ENCODE measurements at places on chromosomes 12 and 14.

DNA sequence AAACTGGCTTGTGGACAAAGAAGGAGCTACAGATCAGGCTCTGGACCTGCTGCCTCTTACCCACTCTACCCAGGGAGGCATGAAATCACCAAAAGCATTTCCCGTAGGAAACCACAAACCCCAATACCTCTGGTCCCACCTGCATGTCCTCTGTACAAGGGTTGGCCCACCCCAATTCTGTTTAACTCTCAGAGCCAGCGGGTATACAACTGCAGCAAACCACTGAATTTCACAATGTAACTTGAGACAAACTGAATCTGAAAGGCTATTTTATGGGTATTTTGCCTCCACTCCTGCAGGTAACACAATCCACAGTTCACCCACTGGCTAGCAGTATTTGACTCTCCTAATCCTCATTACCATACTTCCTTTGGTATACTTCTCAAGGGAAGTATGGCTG, 16.5 kb downstream of the SIX1 start:
- DNase-seq = no peak

DNA sequence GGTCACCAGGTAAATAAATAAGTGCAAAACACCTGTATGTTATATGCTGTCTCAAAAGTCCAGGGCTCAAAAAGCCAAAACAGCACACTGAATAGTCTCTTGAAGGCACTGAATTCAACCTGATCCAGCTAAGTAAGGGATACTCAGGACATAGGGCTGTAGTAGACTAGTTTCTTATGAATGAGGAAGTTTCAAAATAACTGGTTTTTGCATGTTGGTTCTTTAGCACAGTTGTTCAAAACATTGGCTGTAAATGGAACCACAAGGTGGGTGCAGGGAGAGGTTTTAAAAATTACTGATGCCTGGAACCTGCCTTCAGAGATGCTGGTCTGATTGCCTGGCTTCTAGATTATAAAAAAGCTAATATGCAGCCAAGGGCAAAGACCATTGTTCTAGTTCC, 34.1 kb downstream of the NDUFA12 start:
- DNase-seq = no peak

DNA sequence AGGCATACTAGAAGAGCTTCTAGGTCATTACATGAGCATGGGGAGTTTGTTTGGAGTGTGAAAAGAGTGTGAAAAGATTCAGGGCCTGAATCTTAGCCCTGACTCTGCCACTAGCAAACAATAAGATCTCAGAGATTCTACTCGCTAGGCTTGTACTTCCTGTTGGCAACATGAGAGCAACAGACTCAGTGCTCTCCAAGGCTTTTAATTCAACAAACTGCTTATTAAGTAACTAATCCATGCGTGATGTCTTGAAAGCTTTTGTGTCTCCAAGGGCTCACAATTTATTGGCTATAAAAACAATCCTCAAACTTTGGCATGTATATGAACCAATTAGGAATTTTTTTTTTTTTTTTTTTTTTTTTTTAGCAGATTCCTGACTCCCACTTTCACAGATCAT, 105.1 kb downstream of the STXBP6 start:
- no peak for DNase-seq

GRCh38 chr12:70736351-70737133, 99.3 kb upstream of the PTPRB start:
- DNase-seq = no peak

DNA sequence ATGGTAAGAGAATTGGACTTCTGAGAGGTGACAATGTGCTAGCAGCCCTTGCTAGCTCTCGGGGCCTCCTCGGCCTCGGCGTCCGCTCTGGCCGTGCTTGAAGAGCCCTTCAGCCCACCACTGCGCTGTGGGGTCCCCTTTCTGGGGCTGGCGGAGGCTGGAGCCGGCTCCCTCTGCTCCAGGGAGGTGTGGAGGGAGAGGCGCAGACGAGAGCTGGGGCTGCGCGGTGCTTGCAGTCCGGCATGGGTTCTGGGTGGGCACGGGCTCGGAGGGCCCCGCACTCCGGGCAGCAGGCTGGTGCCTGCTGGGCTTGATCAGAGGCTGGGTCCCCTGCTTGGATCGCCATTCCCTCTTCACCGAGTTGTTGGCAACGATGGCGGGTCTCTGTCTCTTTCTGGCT, 226.4 kb upstream of the AMIGO2 start:
- DNase-seq = no peak

GRCh38 chr12:61369241-61369910, 890.8 kb upstream of the USP15 start:
- DNase-seq = no peak

DNA sequence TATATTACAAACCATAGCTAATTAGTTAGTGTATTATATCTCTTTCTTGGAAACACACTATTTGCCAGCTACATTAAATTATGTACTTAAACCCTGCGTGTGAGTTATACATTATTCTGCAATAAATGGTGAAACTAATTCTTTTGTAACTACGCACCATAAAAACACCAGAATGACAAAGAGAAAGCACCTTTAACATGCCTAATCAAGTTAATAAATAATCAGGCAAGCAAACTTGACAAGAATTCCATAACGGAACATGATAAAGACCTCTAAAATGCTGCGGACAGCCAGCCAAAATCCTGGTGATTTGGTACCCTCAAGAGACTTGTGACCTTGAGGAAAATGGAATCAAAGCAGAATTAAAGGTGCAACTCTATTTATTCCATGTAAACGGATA, 375.3 kb upstream of the KITLG start:
- DNase-seq = no peak

DNA sequence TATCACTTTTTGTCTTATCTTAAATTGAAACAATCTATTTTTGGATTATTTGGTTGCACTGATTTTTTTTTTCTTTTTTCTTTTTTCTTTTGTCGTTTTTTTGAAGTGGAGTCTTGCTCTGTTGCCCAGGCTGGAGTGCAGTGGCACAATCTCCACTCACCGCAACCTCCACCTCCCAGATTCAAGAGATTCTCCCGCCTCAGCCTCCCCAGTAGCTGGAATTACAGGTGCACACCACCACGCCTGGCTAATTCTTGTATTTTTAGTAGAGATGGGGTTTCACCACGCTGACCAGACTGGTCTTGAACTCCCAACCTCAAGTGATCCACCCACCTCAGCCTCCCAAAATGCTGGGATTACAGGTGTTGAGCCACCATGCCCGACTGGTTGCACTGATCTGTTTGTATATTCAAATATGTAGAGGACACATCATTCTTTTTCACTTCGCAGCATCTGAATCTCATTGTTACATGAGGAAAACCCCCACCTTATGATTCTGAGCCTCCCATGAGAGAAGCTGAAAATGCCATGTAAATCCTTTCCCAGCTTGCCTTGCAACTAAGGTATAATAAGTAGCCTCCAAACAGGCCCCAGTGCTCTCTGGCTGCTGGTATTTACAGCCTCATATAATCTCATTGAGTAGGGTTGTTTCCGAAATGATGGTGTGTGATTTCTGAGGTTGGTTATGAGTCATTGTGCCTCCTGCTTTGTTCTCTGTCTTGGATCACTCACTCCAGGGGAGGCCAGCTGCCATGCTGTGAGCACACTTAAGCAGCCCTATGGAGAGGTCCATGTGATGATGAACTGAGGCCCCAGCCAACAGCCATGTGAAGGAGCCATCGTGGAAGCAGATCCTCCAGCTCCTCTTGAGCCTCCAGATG, 5.2 kb upstream of the HSP90B1 start:
- DNase-seq = no peak

DNA sequence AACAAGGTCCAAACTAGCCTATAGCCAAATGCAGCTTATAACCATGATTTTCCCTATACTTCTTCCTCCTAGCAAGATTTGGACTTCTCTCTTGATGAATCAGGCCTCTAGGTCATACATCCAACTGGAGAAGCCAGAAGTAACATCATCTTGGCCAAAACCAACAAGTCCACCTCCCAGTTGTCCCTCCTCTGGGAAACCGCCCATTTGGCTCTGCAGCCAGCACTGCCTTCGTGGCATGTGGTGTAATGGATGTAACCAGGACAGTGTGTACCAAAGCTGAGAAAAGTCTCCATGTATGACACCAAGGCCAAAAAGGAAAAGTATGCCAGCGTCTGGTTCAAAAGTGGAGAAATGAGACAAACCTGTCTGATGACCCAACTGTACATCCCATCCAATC, 59.3 kb upstream of the VASH1 start:
- DNase-seq = no peak

- DNase-seq = no peak
These were observed 463 bp downstream of the NACA start for GRCh38 chr12:56724701-56724971.

DNA sequence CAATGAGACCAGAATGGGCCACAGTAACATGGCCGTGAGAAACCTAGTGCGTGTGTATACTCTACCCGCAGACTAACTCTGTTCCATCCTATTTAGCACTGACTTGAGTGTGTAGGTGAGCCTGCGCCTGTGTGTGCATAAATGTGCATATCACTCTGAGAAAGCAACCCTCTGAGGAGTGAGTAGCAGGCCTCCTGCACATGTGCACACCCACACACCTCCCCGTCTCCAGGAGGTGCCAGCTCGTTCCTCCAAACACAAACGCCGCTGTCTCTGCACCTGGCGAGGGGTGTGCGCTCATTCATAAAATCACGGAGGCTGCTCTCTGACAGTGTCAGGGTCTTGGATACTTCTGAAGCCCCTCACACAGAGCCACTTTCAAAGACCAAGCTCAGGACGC, 138.9 kb downstream of the GCH1 start:
- no peak for DNase-seq

DNA sequence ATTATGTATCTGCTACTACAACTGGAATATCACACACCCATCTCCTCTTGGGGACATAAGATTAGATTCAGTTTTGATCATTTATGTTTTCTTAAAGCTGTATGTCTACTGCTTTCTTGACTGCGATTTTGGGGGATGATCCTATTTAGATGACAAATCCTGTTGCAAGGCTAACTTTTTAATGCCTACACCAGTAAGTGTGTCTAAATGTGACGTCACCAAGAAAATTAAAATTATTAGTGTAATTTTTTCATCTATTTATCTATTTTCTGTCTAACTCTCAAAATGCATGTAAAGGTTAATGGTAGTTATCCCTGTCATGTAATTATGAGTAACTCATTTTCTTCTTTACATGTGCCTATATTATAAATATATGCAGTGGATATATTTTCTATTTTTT, 170.9 kb upstream of the PPFIA2 start:
- DNase-seq = no peak

- DNase-seq = no peak
These were observed 435.8 kb downstream of the NRXN3 start for GRCh38 chr14:78605897-78606500.

DNA sequence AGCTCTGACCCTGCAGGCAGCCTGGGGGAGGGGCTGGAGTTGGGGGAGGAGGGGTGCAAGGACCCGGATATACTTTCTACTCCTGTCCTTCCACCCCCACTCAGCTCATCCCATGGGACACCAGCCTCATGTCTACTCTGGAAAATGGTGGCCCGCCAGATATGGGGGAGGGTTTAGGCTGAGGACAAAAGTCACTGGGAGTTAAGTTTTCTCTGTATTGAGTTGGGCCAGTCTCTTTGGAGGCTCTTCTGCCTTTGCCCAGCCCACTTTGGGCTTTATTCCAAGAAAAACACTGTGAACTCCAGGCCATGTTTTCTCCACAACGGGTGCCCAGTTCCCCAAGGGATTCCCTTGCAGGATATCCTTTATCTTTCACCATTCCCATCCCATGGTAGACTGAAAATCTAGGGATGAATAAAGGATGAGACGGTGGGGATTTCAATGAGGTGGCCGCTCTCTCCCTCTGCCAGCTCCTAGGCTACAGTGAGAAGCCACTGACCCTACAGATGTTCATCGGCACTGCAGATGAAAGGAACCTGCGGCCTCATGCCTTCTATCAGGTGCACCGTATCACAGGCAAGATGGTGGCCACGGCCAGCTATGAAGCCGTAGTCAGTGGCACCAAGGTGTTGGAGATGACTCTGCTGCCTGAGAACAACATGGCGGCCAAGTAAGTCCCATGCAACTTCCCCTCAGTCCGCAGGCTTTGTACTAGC, 4.9 kb downstream of the NFATC4 start:
- DNase-seq = no peak

GRCh38 chr12:89203144-89203543, 149.2 kb downstream of the DUSP6 start:
- DNase-seq = no peak

- DNase-seq = no peak
These were observed 186.6 kb downstream of the CALM1 start for GRCh38 chr14:90583427-90583826.

DNA sequence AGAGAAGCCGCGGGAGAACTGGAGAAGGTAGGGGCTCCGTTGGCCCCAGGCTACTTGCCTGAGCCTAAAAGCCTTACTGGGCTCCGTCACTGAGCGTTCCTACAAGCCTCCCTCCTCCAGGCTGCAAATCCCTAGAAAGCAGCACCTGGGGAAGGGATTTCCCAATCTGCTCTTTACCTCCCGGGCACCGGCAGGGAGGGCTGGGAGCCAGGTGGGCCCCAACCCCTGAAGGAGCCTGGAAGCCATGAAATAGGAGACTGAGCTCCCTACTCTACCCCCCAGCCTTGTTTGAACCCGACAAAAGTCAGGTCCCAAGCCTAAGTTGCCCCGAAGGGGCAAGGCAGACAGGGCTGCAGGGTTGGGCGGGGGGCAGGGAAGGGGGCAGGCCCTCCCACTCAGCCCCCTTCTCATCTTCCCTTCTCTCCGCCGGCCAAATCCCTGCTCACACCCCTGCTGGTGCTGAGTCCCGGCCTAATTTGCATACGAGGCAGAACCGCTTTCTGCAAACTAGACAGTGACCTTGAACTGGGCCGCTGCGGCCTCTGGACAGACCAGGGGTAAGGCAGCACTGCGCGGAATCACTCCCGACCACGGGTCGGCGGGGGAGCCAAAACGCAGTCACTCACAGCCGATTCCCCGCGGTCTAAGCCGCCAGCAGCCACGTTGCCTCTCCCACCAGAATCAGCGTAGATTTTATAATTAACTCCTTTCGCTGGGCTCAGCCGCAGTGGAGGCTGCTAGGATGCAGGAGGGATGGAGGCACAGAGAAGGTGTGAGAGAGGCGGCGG, 3.7 kb upstream of the HOXC12 start:
- no peak for DNase-seq

- no peak for DNase-seq
These were observed 59.8 kb downstream of the PLEKHG3 start for GRCh38 chr14:64763801-64764621.

DNA sequence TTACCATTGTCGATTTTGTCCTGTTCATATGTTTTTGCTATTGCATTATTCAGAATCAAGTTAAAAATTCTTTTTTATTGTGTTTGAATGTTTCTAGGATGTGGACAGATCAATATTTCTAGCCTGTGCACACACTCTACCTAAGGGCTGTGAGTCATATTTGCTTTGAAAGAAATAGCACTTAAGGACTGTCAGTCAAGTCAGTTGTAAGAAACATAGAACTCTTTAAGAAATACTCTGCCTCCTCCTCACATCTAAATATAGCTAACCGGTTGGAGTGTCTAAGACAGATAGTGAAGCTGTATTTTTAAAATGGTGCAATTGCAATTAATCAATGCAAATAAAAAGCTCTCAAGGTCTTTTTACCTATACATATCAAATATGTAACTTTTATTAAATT, 17.9 kb upstream of the MGST1 start:
- no peak for DNase-seq
